Stimulated activated CD8-positive, alpha-beta memory T cell treated with anti-CD3 and anti-CD28 coated beads, Interleukin-15, amount 100 ng/mL, for 48 hours (primary cell): ENCODE measurements at places on chromosomes 2 and 18.

- DNase-seq, result no peak
These were observed 82.1 kb downstream of the CERS6 start for GRCh38 chr2:168538133-168538532.

DNA sequence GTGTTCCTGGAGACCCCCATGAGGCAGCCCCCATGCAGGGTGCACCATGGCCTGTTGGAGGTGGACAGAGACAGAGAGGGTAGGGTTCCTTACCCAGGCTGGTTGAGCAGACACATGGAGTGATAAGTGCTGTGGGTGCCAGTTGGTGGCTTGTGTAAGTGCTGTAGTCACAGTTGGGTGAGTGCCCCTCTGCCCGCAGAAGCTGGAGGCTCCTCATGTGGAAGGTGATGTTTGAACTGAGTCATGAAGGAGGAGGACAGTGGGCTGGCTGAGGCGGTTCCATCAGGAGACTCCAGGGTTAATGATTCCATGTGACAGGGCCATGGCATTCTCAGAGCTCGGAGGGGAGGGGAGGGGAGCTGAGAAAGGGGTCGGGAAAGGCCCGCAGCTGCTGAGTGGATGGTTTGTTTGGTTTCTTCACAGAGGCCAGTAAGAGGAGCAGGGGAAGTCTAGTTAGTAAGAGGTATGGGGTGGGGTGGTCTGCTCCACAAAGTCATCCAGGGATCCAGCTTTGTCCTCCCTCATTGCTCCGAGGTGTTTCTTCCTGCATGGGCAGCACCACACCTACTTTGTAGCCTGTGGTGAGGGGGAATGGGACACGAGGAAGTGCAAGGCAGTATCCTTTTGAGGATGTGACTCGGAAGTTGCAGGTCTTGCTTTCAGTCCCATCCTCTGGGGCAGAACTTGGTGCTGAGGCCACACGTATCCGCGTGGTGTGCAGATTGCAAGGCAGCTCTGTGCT is 13.6 kb downstream of the IMPA2 start:
- DNase-seq, result no peak

- DNase-seq, result no peak
These were observed 14.3 kb downstream of the PTPN4 start for GRCh38 chr2:119774026-119774425.

DNA sequence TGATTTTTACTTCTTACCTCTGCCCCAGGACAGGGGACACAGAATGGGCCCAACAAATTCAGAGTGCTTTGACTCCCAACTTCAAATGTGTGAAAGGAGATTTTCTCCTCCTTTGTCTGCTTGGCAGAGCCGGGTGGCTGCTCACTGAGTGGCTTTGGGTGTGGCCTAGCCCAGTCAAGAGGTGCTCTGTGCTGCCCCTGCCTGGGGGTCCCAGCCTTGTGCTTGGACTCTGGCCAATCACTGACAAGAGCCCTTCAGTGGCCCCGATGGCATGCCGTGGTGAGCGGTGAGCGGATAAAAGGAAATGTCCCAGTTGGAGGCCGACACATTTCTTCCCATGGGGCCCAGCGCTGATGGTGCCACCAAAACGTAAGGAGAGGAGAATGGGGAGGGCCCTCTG is 259.2 kb downstream of the CELF4 start:
- no peak for DNase-seq

- DNase-seq, result no peak
These were observed 48.5 kb downstream of the NAT8 start for GRCh38 chr2:73593680-73594079.

DNA sequence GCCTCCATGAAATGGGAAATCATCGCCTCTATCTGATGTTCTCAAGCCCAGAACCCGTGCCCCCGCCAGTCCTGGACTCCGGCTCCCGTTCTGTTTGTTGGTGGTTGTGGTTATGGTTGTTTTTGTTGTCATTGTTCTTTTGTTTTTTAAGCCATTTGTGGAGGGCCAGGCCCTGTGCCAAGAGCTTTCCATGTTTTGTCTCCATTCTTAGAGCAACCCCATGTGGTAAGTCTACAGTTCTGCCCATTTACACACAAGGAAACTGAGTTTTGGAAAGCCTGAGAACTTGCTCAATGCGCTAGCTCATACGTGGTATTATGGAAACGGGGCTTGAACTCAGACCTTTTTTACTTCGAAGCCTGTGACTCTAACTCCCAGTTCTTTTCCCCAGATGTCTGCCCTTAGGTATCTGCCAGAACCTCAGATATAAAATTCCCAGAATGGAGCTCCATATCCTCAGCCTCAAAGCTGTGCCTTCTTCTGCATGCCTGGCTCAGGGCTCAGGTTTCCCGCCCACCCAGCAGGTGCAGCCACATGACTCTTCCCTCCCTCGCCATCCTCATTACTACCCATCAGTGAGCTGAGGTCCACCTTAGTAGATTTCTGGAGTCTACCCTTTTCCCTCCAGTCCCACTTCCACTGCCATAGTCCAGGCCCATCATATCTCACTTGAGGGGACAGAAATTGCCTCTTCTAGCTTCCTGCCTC is 194.1 kb downstream of the KLHL29 start:
- DNase-seq, result no peak

DNA sequence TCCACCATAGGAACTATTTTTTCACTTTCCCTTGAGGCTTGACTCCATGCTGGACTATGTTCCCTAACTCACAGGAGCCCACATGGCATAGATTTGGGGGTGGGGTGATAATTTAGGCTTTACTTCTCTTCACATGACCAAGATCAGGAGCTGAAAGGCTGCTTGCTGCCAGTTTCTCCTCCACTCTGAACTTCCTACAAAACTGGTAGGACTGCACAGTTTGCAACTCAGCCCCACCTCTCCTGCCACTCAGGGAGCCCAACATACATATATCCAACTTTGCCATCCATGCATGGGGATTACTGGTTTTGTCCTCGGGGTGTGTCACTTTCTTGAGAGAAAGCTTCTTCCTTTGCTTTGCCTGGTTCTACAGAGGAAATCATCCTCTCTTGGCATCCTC is 14.2 kb downstream of the INO80D start:
- DNase-seq, result no peak

- DNase-seq, result no peak
These were observed 94.9 kb downstream of the KCTD1 start for GRCh38 chr18:26453386-26453901.

DNA sequence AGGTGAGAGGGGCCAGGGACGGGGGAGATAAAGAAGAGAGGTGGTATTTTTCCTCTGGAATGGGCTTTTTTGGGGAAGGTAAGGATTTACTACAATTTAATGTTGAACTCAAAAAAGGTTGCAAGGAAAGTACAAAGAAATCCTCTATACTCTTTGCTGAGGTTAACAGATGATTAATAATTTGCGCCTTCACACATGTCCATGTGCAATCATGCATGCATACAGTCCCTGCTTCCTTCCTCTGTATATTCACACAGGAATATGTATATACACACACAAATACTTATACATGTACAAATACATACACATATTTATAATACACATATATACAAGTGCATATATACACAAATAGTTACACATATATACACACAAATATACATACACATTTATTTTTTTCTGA is 193.4 kb downstream of the NBAS start:
- DNase-seq, result no peak

DNA sequence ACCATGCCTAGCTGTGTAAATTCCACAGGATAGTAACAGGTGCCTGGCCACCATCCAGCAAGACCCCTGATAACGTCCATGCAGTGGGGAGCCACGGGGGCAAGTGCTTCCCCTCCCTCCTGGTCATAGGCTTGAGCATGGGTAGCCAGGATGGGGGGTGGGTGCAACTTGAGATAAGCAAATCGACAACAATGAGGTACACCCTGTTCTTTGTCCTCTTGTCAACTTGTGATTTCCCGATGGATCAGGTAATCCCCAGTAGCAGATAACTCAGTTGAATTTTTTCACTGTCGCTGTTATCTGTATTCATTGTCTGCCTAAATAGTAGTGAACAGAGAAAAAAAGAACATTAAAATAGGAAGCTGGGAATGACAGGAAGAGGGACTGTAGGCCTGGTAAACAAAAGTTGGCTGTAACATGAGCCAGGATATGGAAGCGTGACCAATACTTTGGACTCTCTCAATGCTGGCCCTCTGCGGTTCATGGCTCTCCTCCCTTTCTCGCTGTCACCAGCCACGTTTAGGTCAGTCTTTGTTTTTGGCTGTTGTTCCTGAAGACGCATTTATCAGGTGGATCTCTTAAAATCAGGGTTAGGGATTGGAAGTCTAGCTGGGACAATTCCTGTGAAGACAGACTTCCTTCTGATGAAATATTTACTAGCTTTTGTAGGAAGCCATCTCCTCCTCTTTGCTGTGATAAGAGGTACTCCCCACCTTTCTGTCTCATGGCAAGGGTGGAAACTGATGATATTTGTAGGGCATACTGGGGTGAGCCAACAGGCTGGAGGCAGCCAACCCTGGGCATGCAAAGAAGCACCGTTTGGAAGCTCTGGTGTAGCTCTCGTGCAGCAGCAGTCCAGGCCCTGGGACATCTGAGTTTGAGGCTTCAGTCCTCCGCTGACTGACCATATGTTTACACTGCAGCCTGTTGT is 42.4 kb downstream of the TCF7L1 start:
- DNase-seq, result no peak
